Adrenal gland (tissue), 19 donors: ENCODE measurements at places on chromosomes 6 and 20. TPM values are rescaled to one million over a fixed set of nuclear protein-coding genes. Genes with fewer than 3 reads are reported as not detected.

SIRPD gene
- not detected for total RNA-seq

DNA sequence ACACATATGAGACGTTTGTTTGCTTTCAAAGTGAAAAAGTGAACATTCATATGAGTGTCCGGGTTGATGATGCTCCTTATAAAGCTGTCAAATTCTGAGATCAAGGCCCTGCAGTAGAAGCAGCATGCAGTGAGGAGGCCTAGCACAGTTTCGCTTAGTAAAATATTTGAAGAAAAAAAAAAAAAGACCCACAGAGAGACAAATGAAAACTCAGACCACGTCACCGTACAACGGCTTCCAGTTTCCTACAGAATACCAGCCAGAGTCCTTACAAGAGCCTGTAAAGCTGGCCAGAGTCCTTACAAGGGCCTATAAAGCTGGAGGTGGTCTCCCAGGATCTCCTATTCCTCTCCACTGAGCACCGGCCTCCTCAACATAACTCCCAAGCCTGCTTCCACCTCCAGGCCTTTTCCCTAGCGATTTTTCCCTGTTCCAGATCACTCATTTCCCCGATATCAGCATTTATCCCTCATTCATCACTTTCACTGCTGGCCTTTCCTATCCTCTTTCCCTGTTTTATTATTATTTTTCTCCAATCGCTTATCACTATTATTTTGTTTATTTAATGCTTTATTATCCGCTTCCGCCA lies 1.5 kb upstream of the HMGN4 start:
- H3K4me1 ChIP-seq: no peaks in the 10 kb centered on the region
- H3K36me3 ChIP-seq: no peaks in the 10 kb centered on the region
- DNase-seq: peak; percentile 39
- H3K27ac ChIP-seq: peak overlapping the region; percentile 96

WFDC12 gene
- total RNA-seq: not detected

DNA sequence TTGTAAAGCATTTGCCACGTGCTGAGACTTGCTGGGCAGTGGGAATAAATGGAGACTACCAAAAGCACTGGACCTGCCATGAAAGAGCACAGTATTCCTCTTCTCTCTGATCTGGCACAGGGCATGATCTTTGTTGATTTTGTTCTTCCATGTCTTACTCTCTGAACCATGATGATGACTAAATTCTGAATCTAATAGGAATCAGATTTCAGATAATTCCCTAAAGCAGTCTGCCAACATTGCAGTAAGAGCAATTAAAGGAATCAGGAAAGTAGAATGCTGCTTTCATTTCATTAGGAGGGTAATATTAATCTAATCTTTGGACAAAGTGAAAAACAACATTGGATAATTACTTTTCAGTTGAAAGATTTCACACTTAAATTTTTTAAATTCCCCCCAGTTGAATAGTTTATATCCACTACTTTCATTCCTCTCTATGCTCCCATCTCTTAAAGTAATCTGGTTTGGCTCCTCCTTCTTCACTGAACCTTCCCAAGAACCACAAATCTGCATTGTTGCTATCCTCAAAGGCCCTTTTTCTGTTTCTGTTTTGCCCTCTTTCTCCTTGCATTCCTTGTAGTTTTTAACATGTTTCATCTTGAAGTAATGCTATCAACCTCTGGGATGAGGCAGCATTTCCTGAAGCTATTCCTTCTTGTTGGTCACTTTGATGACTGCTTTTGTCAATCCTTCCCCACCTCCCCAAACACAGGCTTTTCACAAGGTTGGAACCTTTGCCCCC lies 243.2 kb upstream of the TENT5A start:
- no peak overlapping the region for H3K27ac ChIP-seq
- no peak overlapping the region for H3K4me3 ChIP-seq
- no peaks in the 10 kb centered on the region for H3K4me1 ChIP-seq
- DNase-seq: no peak
- no peaks in the 10 kb centered on the region for H3K36me3 ChIP-seq
- no peaks in the 10 kb centered on the region for H3K27me3 ChIP-seq

TRIM40 gene
- total RNA-seq: not detected

HTR1B gene
- total RNA-seq: not detected

FHL5 gene
- 10.6 TPM for total RNA-seq
